DMS79 treated with DMSO at 0.1 percent for 48 hours (cell line): ENCODE measurements at places on chromosomes 2 and 18.
A peak's percentile ranks its signal among the peaks of the same experiment; 100 is the strongest.

GRCh38 chr2:72145658-72146329 lies 1.9 kb downstream of the CYP26B1 start:
- no peak for DNase-seq

- no peak for DNase-seq
Observed at GRCh38 chr2:218405746-218406208, 6.1 kb downstream of the CTDSP1 start.

GRCh38 chr2:6290217-6291015 lies 575.3 kb downstream of the CMPK2 start:
- DNase-seq: peak; percentile 8

DNA sequence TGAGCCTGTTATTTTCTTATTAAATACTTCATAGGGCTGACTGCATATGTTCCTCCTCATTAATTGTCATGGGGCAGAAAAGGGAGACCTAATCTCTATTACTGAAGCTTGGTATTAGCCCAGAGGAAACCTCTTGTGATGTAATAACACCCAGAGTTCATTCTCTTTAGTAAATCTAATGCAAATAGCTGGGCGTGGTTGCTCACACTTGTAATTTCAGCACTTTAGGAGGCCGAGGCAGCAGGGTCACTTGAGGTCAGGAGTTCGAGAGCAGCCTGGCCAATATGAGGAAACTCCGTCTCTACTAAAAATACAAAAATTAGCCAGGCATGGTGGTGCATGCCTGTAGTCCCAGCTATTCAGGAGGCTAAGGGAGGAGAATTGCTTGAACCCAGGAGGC lies 14.7 kb downstream of the DAW1 start:
- DNase-seq: no peak

DNA sequence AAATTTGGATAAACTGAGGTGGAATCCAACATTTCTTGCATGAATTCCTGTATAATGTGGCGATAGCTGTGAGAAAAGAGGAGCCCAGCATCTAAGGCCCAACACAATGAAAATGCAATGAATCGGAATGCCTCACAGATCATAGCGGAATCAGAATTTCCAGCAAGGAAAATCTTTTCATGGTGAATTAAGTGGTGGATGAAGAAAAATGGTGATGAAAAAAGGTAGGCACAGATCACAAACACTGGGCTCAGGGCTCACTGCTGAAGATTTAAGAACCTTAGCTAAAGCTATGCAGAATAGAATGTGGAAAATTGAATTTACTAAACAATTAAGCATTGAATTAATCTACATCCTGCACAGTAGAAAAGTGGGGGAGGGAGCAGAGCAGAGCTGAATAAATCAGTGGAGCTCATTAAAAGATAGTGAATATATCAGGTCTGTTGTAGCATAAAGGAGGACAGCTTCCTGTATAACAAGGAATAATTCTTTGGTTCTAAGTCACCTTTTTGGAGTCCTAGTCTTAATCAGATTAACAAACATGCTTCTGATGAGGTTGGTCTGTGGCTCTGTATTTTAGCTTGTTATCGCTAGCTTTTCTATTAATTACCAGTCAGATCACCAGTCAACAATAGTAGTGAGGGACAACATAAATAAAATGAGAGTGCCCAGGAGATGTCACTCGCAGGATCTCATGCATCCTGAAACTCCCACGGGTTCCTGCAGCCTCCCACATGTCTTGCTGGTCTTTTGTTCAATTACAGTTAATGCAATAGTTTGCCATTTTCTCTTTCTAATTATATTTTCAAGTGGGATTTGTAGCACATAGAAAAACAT lies 27.0 kb downstream of the MEIS1 start:
- no peak for DNase-seq

DNA sequence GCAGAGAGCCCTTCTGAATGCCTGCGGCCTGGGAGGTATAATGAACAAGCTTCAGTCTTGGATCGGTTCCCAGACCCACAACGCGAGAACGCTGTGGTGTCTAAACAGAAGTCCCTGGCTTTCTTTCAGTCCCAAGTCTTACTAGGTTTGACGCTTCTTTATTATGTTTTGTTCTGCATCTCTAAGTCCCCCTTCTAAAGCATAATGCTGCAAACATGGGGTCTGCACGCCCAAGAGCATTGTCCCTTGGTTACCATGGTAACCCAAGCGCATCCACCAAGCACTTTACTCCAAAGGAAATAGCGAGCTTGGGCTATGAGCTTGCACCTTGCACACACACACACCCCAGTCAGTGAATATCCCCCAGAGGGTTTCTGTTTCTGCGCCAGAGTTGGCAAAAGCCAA lies 193.7 kb downstream of the INO80D start:
- DNase-seq: peak; percentile 96

DNA sequence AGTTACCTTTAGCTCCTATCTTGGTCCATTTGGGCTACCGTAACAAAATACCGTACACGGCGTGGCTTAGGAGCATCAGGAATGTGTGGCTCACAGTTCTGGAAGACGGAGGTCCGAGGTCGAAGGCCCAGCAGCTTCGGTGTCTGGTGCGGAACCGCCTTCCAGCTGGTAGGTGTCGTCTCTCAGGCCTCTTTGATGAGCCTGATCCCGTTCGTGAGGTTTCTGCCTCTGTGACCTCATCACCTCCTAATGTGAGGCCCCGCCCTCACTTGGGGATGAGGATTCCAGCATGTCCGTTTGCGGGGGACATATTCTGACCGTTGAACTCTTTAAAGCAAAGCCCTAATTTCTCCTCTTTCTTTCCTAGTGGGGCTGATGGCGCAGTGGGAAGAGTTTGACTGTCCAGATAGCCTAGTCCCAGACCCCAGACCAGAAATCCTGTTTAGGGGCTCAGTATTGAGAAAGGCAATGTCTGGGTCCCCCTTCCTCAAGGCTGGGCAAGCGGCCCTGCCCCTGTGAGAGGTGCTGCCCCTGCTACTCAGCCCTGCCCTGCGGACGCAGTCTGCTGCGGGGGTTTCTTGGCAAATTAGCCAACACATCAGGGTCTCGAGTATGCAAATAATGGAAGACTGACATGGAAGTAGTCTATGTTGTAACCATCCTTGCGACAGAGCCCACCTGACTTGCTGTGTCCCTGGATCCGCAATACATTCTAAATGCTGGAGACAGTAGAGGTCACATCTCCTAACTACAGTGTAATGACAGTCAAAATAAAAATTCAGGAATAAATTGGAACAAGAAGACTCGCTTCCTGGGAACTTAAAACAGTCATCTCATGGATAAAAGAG lies 128.0 kb downstream of the ASB1 start:
- no peak for DNase-seq
